GM23338 (cell line): ENCODE measurements at places on chromosomes 5 and 9. TPM values are rescaled to one million over a fixed set of nuclear protein-coding genes. Genes with fewer than 3 reads are reported as not detected.

NFIB gene
- total RNA-seq = 2.6 and 4.7 TPM in 2 replicates

SH3GL2 gene
- total RNA-seq = 7.0 and 8.6 TPM in 2 replicates

DNA sequence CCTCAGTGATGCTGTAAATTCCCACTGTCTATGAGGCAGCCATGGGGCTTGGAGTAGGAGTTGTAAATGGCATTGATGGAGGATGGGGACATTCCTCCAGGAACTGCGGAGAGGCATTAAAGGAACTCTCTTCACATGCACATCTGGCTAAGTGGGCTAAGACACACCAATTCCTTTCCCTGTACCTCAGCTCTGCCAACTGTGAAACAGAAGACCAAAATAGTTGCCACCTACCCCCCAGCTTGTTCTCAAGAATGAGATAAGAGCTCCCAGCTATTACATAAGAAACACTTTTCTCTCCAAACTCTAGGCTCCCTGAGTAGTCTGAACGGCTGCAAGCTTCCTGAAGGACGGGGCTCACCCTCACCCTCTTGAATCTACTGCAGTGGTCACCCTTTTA, 144.6 kb upstream of the SLC30A5 start:
- DNase-seq = no peak

GRCh38 chr5:1526190-1526631, 2.5 kb upstream of the LPCAT1 start:
- DNase-seq = no peak

GRCh38 chr5:14414007-14414406, 167.6 kb upstream of the OTULINL start:
- no peak for DNase-seq

- no peak for DNase-seq
Observed at GRCh38 chr9:115757461-115757860, 396.1 kb upstream of the PAPPA start.

DNA sequence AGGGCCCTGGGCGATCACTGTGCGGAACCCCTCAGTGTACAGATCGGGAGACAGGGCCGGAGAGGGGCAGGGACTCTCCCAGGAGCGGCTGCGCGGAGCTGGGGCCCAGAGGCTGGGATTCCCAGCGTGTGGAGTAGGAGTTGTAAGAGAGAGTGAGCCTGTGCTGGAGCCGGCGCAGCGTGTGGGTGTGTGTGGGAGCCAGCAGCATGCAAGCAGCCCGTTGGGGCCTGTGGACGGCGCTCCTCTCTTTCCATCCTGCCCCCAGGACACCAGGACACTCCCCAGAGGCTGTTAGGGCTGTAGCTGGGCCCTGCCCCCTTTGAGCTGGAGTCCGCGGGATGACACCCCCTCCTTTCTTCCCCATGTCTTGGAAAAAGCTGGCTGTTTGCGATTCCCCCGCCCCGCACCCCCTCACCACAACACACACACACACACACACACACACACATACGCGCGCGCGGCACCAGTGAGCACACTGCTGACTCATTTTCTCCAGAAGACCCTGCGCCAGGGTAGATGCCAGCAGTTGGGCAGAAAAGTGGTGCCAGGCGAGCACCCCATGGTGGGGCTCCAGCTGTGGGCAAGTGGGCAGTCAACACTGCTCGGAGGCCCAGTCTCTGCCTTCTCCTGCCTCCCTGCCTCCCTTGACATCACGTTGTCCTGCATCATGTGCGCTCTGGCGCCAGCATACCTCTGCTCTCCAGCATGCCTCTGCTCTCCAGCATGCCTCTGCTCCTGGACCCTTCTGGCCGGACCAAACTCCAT, 1.5 kb downstream of the COL27A1 start:
- peak; percentile 63 for DNase-seq

- DNase-seq = no peak
Observed at GRCh38 chr5:132054697-132055440, 5.6 kb upstream of the IL3 start.

- no peak for DNase-seq
Observed at GRCh38 chr9:126666155-126666803, 52.6 kb downstream of the LMX1B start.

- DNase-seq = peak; percentile 40
Observed at GRCh38 chr9:84659313-84659712, 10.2 kb upstream of the NTRK2 start.

DNA sequence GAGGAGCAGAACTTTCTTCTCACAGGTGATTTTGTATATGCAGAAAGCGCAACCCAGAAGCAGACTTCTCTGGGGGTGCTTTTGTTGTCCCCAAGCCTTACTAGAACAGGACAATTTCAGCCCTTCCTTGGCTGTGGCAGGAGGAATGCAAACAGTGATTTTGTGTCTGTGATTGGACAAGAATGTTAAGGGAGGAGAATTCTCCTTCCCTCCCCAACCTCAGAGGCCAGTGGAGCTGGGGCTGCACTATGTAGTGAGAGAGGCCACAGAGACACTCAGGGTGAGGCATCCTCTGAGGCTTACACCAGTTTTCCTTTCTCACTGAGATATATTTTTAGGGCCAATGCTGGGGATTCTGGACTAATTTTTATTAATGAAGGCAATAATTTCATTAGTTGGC, 58.8 kb downstream of the ZNF366 start:
- DNase-seq = no peak

BTNL8 gene
- total RNA-seq = 0.85 TPM in 1 of 2 replicates, not detected in the other

- no peak for DNase-seq
Observed at GRCh38 chr5:120043431-120043830, 414.1 kb downstream of the FAM170A start.

GRCh38 chr5:104538734-104539133, 976.1 kb upstream of the NUDT12 start:
- no peak for DNase-seq

- no peak for DNase-seq
Observed at GRCh38 chr9:114235033-114235661, 79.8 kb downstream of the COL27A1 start.

- no peak for DNase-seq
Observed at GRCh38 chr9:88051138-88051537, 76.8 kb upstream of the CDK20 start.

DNA sequence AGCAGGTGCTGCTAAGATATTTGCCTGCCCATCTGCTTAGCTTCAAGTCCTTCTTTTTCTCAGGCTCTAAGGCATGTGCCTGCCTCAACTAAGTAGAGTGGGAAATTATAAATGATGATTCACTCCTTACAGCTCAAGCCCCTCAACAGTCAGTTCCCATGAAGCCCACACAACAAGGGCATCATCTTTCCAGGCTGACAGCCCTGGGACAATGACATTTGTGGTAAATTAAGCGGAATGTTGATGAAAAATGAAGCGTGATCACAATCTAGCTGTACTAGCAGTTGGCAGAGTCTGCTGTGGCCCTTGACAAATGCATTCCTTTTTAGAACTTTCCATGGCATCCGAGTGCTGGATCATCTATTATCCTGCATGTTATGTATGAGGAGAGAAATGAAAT, 548.6 kb downstream of the KIF4B start:
- no peak for DNase-seq

DNA sequence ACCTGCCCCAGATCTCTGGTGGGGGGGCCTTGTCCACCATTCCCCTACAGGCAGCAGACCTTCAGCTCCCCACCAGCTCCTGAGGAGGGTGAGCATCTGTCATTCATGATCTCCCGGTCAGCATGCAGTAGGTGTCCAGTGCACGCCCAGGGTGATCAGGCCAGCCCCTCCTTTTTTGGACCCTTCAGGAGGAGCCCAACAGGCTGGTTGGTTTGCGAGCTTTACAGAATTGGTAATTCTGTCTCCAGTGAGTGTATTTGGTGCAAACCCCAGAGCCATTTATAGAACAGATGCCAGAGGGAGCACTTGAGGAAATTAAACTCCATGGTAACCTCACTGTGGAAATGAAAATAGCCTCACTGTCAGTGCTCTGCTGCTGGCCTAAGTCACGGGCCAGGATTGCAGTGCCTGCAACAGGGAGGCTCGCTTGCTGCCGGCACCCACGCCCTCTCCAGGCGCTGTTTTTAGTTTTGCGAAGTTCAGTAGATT, 23.4 kb downstream of the WNK2 start:
- no peak for DNase-seq

ROR2 gene
- 15.5 and 18.8 TPM in 2 replicates for total RNA-seq

DNA sequence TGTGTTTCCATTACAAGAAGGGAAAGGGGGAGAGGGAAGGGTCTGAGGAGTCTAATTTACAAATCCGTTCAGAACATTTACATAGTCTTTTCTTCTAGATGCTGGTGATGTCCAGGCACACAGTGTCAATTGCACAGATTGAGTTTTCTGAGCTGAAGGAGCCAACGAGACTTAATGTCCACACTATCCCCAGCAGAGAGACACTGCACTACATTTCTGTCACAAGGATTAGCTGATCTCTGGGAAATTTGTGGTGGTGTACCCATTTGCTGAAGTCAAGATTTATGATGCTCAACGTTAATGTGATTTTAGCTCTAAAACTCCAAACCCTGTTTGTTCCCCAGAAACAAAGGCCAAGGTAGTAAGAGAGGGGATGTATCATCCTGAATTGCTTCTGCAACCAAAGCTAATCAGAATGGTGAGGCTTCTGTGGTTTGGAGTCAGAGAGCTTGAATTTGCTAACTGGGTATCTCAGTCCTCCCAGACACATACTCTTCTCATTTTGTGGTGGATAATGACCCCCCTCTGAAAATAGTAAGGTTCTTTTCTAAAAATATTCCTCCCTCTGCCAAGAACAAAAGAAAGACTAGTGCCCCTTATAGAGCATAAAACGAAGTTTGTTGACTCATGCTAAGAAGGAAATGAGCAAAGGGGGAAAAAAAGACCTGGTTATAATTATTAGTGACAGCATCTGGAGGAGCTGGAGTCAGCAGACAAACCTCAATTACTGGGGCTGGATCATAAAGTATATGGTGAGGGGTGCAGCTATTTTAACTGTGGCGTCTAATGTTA, 416.9 kb downstream of the PSAT1 start:
- DNase-seq = no peak

GRCh38 chr9:126591922-126592321, 21.8 kb upstream of the LMX1B start:
- DNase-seq = no peak

C5orf58 gene
- 1.0 TPM in 1 of 2 replicates, not detected in the other for total RNA-seq

DNA sequence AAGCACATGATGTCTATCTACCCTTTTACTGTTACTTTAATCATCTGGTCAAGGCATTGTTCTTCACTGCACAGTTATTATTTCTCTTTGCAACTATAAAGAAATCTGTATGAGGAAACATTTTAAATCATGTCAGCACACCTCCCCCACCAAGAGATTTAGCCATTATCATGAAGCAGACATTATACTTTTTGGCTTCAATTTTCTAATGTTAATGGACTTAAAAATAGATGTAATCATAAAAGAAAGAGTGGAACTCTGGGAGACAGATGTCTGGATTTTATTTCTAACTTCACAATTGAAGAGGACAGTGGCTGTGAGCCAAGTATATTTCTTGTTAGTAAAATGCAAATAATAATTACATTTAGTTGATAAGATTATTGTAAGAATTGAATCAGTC, 932.4 kb downstream of the TAF11L14 start:
- DNase-seq = no peak

HTR1A gene
- 2.3 and 4.7 TPM in 2 replicates for total RNA-seq

DNA sequence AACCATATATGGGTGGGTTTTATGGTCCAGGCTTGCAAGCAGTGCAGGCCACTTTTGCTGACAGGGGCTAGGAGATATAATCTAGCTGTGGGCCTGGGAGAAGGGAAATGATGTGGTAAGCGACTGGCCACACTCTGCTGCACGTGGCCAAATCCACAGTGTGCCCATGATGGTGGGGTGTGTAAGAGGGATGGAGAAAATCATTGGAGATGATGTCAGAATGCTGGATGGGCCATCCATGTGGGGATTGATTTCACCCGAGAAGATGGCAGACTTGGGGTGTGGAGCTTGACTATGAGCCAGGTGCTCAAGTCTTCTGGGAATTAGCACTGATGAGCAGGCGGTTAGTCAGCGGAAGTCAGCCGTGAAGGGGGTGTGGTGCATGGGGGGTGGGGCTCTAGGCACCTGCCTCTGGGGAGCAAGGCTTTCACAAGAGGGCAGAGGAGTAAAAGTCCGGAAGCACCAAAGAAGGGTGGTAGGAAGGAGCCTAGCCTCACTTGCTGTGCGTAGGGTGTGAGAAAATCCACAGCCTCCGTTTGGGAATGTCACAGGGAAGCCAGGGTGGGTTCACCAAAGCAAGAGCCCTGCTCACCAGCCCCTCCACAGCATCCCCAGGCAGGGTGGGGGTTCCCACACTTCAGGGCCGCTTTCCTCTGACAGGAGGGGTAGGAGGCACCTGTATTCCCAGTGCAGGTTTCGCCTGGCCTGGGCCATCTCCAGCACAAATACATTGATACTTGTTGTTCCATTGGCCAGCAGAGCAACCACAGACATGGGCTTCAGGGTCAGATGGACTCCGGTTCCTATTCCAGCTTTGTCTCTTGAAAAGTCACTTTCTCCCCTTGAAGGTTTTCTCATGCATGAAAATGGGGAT, 44.5 kb upstream of the ANGPTL2 start:
- no peak for DNase-seq

DNA sequence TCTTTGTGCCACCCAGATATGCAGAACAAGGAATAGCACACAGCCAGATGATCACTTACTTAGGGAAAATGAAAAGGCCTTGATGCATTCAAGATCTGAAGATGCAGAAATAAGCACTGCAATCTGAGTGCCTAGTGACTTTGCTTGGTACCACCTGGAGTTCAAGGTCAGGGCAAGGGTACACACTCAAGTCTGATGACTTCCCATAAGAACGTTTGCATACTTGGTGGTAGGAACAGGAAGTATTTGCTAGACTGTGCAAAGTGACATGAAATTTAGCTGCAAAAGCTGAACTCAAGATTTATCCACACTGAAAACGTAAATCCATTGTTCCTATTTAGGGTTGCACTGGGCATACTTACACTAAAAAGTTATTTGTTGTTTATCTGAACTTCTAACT, 177.1 kb downstream of the PIK3R1 start:
- no peak for DNase-seq

GRCh38 chr5:8961219-8961618, 584.7 kb downstream of the SEMA5A start:
- DNase-seq = no peak

GRCh38 chr5:2715856-2716255, 35.6 kb downstream of the IRX2 start:
- no peak for DNase-seq

- DNase-seq = peak; percentile 45
Observed at GRCh38 chr5:106113922-106114321, 1556.8 kb downstream of the EFNA5 start.

DNA sequence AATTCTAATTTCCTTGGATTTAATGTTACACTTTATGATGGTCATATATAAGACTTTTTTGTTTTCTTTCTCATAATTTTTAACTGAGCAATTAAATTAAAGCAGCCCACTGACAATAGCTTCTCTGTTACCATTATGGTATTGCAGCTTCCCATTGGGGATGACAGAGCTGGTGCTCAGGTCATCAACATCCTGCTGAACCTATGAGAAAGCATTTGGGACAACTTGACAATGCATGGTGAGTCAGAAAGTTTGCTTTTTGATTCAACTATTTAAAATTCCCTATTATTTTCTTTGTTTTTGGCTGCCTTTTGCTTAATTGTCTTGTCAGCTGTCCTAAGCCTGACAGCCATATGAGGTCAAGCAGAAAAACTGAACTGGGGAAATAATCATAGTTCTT, 487.4 kb upstream of the RIOK2 start:
- DNase-seq = no peak

LCN2 gene
- total RNA-seq = 0.27 TPM in 1 of 2 replicates, not detected in the other

GRCh38 chr9:78605041-78606000, 308.4 kb downstream of the PSAT1 start:
- peak; percentile 8 for DNase-seq
